NCI-H510A (cell line): ENCODE measurements at places on chromosomes 4 and X.

- DNase-seq: no peak
Observed at GRCh38 chr4:7397206-7398103, 37.3 kb downstream of the PSAPL1 start.

DNA sequence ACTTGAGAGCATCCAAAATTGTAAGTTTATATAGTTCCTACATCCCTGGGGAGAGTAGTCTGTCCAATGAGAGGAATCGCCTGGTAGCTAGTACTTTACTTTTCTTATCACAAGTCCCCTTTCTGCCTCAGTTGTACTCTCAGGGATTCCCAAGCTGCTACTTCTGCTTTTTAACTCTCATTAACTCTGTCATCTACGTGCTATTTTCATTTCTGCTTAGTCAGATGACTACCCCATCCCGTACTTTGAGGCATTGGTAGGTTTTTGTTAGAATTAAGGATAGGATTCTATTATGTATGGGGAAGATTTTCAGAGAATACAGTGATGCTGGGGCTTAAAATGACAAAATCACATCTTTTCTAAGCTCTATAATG, 24.7 kb downstream of the RBPJ start:
- DNase-seq: no peak

GRCh38 chr4:65482410-65482809, 187.9 kb downstream of the EPHA5 start:
- no peak for DNase-seq

- no peak for DNase-seq
Observed at GRCh38 chr4:165965503-165965902, 92.5 kb downstream of the TLL1 start.

DNA sequence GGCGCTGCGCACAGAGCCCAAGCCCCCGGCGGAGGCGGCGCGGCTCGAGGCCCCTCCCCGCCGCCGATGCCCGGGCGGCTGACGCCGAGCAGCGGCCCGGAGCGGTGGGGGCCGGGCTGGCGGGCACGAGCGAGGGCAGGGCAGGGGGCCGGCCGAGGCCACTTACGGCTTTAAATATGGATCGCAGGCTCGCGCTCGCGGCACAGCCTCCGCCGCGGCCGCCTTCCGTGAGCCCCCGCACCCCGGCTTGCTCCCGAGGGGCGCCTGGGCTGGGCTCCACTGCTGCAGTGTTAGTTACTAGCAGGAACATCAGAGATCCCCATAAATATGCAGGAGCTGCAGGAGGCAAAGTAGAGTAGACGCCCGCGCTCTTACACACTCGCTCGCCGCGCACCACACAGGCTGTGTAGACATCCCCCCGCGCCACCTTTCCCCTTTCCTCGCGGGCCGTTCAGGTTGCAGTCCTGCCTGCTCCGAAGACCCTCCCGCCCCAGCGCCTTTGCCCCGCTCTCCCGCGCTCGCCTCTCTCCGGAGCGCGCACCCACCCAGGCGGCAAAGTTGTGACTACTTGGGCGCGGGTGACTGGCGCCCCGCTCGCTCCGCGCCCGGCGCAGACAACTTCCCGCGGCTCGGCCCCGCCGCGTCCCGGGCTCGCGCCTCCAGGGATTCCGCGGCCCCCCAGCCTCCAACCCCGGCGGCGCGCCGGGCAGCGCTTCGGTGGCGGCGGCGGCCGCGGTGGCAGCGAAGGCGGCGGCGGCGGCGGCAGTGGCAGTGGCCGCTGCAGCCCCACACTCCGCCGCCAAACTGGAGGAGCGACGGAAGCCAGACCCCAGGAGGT, 152.0 kb upstream of the SLC4A4 start:
- peak; percentile 67 for DNase-seq
